Stimulated activated CD4-positive, alpha-beta T cell treated with anti-CD3 and anti-CD28 coated beads, Interleukin-15, amount 100 ng/mL, for 24 hours (primary cell): ENCODE measurements at places on chromosomes 1 and 21.
A peak's percentile ranks its signal among the peaks of the same experiment; 100 is the strongest.

GRCh38 chr1:237227476-237227875, 185.5 kb downstream of the RYR2 start:
- DNase-seq: no peak

GRCh38 chr1:174491606-174492005, 43.8 kb downstream of the GPR52 start:
- DNase-seq: no peak

DNA sequence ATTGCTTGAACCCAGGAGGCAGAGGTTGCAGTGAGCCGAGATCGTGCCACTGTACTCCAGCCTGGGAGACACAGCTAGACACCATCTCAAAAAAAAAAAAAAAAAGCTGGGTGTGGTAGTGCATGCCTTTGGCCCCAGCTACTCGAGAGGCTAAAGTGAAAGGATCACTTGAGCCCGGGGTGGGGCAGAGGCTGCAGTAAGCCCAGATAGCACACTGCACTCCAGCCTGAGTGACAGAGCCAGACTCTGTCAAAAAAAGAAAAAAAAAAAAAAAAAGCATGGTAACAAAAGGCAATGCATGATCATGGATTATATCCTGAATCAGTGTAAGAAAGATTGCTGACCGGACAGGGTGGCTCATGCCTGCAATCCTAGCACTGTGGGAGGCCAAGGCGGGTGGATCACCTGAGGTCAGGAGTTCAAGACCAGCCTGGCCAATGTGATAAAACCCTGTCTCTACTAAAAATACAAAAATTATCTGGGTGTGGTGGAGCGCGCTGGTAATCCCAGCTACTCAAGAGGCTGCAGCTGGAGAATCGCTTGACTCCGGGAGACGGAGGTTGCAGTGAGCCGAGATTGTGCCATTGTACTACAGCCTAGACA, 76.3 kb downstream of the RUSC1 start:
- DNase-seq: no peak

DNA sequence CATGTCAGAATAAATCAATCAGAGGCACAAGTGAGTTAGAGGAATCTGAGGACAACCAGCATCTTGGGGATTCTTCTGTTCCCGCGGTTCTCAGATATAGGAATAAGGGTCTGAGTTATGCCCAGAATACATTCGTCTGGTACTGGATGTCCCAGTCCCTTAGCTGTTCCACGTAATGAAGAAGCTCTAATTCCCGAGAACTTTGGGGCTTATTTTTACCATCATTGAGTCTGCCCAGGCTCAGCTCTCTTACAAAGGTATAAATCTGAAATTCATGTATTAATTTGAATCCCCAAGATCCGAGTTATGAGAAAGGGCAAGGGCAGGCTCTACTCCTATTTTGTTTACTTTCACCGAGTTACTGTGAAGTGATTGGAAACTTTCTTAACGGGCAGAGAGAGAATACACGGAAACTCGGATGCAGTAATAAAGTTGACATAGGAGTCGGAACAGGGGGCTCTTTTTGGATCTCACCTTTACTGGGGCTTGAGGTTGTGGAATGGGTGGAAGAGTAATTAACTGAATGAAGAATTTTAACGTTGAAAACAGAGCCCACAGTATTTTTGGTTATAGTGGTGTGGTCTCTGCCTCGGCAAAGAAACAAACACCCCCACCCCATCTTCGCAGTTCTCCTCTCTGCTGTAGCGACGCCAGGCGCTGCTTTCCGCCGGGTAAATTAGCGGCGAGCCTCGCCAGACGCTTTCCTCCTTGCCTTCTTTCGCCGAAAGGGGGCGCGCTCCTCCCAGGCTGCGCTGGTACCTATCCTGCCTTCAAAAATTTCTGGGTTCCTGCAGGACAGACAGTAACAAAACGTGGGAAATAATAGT, 7.1 kb downstream of the PRRX1 start:
- DNase-seq: peak; percentile 60

DNA sequence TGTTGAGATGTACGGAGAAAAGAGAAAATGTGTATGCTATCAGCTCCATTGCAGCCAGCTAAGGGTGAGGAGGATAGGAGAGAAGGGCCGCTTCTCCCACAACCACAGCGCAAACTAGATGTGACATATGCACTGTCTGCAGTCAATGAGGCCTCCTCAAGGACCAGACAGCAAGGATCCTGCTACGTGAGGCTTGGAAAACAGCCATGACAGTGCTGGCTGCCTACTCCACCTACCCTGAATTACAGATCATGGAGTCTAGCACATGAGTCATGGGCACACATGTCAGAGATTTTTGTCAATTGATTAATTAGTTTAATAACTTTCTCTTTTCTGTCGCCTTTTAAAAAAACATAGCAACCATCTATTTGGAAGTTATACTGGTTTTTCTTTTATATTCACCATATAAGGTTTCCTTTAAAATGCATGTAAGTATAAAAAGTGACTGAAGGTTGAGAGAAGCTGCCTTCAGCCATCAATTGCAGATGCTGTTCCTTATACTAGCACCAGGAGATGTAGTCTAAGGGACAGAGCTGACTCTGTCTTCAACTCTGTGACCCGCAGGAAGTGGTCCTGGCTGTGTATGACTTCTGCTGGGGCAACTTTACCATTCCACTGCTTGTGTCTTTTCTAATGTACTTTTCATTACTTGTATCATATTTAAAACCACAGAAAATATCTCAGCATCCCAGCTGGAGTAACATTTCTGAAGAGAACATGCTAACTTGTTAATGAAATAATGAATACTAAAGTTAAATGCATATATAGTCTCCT, 3.1 kb downstream of the VPS26C start:
- no peak for DNase-seq

DNA sequence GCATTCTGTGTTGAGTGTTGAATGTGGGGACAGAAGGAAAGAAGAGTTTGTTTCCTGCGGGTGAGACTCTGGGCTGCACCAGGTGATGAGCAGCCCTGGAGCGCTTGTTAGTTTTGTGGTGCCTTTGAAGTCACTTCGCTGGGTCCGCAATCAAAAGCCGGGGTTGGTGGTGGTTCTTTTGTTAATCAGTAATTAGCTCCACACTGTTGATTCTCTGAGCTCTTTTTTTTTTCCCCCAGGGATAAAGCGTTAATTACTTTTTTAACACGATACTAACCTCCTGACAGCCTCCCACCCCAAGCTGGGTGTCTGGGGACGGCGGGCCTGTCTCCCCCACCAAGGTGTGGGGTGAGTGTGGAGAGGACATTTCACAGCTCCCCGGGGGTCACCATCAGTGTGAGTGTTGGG, 56.6 kb downstream of the AGPAT3 start:
- DNase-seq: peak; percentile 43

DNA sequence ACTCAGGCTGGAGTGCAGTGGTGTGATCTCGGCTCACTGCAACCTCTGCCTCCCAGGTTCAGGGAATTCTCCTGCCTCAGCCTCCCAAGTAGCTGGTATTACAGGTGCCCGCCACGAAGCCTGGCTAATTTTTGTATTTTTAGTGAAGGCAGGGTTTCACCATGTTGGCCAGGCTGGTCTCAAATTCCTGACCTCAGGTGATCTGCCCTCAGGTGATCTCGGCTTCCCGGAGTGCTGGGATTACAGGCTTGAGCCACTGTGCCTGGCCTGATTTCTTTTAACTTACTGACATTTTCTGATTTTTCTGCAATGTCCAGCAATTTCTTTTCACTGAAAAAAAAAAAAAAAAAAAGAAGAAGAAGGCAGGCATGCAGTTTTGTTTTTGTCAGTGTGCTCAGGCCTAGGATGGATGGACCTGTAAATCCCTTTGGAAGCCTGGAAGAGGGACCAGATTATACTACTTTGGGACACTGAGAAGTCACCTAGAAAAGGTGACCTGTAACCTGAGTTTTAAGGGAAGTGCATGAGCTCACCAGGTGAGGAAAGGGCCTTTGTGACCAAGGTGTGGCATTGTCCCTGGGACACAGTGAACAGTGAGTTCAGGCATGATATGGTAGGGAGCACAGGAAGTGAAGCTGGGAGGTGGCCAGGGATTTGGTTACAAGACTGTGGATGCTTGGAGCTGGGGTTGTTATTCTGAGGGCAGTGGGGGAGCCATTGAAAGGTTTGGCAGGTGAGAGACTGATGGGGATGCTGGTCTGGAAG, 2.7 kb upstream of the TMEM61 start:
- no peak for DNase-seq

DNA sequence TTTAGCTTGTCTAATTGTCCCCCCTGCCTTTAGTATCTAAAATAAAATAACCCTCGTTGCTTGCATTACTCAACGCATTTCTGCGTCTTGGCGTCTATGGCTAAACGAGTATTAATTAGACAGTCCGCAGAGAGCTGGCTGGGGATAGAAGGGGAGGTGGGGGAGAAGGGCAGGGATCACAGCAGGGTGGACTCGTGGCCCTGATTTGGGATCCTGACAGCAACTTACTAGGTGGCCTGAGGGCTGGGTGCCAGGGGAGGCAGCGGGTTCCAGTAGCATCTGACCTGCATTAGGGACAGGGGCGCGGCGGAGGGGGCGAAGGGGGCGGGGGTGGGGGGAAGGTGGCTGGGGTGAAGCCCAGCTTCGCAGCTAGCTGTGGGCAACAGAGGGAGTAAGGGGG, 1.1 kb upstream of the BACE2 start:
- DNase-seq: no peak

DNA sequence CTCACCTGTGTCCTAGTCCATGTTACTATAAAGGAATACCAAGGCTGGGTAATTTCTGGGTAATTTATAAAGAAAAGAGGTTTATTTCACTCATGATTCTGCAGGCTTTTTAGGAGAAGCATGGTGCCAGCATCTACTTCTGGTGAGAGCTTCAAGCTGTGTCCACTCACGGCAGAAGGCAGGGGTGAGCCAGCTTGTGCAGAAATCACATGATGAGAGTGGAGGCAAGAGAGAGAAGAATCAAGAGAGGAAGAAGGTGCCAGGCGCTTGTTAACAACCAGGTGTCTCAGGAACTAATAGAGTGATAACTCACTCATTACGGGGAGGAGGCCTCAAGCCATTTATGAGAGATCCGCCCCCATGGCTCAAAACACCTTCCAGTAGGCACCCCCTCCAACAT, 67.5 kb upstream of the CD34 start:
- DNase-seq: no peak

DNA sequence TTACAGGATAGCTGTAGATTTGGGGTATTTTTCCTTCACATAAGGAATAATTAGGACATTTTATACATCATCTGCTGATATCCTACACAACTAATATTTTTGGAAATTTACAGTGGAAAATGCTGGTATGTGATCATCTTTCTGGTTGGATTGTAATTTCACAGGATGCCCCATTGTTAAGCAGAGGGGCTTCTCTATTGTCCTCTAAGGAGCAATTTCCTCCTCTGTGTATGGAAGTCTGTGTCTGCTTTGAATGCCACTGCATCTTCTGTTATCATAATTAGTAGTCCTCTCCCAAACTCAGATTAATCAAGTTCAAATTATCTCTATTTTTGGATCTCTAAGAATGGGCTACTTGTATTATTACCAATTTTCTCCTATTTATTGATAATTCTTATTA, 988.1 kb upstream of the B3GALT2 start:
- DNase-seq: no peak

DNA sequence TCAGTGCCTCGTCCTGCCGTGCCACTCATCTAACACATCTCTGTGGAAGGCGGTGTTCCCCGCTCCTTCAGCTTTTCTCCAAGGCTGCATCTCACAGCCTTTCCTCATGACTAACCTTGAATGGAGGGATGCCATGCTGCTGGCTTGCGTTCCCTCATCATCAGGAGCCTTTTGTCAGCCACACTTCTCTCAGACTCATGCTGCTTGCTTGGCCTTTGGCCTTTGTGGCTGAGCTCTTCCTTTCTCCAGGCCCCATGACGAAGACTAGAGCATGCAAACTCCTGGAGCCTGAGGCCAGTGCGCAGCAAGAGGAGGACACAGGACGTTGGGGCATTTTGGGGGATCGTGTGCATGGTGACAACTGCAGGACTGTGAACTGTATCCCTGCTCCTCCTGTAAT, 70.8 kb downstream of the SYT2 start:
- no peak for DNase-seq

- peak; percentile 77 for DNase-seq
Observed at GRCh38 chr1:55140546-55140983, 74.6 kb downstream of the USP24 start.

DNA sequence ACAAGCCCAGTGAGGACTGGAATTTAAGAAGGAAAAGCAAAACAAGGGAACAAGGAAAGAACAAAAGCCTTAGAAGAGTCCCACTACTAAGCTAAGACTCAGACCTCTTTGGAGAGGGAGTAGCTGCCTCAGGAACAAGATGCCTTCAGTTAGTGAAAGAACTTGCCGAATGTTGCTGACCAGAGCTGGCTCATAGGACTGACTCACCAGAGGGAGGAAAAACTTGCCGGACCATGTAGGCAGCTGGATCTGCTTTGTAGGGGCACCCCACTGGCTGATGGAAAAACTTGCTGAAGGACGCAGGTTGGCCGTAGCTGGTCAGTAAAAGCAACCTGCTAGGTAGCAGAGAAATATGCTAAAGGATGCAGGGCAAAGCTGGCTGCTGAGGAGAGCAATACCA, 15.3 kb upstream of the ZSWIM5 start:
- DNase-seq: no peak

DNA sequence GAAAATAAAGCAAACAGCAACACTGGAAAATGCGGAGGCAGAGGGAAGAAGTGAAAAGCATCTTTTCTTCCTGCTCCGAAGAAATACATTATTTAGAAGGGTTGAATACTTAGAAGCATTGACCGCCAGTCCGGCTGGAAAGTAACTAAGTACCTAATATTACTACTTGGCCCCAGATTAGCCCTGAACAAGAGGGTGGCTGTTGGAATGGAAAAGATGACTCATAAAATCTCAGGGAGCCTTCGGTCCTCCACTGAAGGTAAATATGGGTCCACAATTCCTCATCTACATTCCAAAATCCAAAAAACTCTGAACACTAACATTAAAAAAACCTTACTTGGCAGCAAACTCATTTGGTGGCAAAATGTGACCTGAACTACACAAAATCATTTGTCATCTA, 40.1 kb downstream of the BCAR3 start:
- DNase-seq: no peak

DNA sequence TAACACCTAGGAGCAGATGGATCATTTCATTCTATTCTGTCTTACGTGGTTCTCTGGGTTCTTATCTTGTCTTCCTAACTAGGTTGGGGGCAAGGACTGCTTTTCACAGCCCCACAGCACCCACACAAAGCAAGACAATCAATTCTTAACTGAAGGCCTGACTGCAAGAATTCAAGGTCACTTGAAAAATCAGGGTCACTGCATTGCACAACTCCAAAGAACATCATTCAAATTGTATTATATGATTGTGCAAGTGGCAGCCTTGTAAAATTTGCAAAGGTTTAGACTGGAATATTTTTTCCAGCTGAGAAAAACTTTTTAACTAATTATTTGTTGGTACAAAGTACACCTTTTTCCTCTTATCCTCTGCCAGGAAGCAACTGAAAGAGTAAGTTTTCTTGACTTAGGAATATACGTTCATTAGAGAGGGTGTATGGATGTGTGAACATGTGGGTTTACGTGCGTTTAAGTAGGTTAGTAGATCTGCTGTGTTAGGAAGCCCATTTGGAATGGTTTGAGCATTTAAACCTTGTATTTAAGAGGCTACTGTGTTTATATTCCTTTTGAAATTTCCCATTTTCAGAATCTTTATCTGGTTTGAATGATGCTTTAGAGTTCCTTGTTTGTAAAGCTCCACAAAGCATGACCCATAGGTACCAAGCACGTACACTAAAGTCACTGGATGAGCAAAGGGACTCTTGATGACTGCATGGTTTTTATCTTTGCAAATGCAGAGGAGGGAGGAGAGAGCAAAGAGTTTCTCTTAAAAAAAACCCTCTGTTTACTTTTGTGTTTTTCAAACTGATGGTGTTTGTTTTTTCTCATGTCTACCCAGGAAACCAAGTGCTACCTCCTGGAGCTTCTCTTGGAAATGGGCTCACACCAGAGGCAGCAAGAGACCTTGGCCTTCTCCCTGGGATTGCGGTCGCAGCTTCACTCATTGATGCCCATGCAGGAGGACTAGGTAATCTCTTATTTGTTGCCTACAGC, 214.9 kb downstream of the FGGY start:
- DNase-seq: no peak
